ENCODE measurements at places on chromosomes 2 and 18.

GRCh38 chr2:26649992-26650712 is 9.0 kb upstream of the CIB4 start:
- no peak for DNase-seq

DNA sequence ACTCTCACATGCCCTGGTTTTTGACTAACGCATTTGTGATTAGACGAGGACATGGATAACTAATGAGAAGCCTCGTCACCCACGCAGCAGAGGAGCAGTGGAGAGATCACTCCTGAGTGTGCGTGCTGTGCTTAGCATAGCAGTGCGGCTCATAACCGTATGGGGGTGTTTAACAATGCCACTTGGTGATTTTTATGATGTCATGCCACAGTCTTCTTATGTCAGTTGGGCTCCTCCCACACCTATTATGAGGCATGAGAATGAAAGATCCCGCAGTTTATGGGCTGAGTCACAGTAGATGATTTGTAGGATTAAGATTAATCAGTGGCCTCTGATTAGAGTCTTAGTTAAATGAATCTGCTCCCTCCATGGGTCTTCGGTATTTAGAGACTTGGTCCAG is 2.5 kb upstream of the SMIM21 start:
- no peak for DNase-seq

- no peak for DNase-seq
Measured at GRCh38 chr2:170744248-170745002, 25.8 kb upstream of the ERICH2 start.

- peak; percentile 47 for DNase-seq
Measured at GRCh38 chr2:25790074-25790790, 88.1 kb downstream of the ASXL2 start.

DNA sequence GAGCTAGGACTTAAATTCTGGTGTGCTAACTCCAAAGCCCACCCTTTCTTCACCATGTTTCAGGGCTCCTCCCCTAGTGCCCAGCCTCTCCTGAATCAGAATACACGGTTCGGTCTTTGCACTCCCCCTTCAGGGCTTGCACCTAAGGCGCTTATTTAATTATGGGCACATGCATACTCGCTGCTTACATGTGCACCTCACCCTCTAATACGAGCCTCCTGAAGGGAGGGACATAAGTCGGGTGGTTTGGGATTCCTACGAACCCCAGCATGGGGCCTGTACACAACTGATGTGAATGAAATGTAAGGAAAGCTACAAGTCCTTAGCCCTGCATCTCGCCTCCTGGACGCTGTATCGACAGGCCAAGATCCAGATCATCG is 435 bp downstream of the IFT172 start:
- DNase-seq: no peak

DNA sequence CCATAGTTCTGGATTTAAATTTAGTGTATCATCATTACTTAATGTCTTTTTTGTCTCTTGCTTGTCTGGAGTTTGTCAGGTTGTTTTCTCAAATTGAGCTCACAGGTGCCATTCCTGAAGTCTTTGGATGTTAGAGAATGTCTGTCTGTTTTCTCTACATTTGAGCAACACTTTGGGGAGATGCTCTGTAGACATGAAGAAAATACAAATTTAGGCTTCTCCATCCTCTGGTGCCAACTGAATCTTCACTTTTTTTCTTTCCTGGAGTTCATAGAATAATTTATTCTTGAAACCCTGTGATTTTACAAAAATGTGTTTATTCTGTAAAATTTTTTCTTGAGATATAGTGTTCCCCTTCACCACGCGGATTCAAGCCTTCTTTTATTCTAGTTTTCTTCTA is 256.4 kb upstream of the HDAC4 start:
- no peak for DNase-seq

DNA sequence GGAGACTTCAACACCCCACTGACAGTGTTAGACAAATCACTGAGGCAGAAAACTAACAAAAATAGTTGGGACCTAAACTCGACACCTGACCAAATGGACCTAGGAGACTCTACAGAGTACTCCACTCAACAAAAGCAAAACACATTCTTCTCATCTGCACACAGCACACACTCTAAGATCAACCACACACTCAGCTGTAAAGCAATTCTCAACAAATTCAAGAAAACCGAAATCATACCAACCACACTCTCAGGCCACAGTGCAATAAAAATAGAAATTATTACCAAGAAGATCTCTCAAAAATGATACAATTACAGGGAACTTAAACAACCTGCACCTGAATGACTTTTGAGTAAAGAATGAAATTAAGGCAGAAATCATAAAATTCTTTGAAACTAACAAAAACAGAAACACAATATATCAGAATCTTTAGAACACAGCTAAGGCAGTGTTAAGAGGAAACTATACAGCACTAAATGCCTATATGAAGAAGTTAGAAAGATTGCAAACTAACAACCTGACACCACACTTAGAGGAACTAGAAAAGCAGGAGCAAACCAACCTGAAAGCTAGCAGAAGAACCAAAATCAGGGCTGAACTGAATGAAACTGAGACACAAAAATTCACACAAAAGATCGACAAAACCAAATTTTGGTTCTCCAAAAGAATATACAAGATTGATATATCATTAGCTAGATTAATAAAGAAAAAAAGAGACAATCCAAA is 46.3 kb downstream of the RTTN start:
- DNase-seq: no peak

- no peak for DNase-seq
Measured at GRCh38 chr2:144854596-144854995, 334.7 kb upstream of the ZEB2 start.

DNA sequence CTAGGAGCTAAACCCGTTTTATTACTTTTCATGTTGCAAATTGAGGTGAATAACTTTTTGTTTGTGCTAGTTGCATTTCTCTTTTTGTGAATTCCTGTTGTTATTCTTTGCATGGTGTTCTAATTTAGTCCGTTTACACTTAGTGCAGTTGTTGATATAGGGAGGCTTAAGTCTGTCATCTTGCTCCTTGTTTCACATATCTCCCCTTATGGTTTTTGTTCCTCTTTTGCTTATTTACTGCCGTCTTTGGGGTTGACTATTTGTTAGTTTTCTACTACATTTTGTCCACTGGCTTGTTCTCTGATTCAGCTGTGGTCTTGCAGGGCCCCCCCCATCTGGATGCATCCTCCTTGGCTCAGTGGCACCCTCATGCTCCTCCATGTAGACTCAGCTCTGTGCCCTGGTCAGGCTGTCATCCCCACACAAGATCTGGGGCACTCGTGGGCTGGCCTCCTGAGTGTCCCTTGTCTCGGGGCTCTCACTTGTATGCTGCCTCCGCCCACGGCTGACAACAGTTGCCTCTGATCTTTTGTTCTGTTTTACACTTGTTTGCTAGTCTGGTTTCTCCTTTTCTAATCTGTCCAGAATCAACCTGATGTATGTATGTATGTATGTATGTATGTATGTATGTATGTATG is 42.9 kb upstream of the ASB1 start:
- no peak for DNase-seq

DNA sequence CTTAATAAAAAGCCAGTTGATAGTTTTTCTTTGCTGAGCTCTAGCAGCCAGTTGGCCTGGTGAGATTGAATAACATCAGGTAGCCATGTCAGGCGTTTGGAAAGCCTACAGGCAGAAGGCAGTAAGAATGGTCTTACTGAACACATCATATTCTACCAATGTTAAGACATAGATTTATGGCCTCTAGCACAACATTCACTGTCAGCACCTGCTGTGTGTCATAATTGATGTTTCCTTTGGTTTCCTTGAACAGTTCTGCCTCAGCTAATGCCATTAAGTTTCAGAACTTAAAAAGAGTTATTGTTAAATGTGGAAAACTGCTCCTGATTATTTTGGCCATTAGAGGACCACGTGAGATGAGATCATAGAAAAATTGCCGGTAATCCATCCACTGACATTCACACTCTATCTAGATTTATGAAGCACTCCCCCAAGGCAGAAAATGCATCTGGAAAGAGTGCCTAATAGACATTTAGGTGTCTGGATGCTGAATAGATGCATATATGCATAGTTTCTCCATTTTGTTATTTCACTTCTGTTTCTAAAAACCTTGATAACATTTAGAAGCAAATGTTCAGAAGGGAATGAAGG is 434.7 kb downstream of the PTPRM start:
- DNase-seq: no peak

DNA sequence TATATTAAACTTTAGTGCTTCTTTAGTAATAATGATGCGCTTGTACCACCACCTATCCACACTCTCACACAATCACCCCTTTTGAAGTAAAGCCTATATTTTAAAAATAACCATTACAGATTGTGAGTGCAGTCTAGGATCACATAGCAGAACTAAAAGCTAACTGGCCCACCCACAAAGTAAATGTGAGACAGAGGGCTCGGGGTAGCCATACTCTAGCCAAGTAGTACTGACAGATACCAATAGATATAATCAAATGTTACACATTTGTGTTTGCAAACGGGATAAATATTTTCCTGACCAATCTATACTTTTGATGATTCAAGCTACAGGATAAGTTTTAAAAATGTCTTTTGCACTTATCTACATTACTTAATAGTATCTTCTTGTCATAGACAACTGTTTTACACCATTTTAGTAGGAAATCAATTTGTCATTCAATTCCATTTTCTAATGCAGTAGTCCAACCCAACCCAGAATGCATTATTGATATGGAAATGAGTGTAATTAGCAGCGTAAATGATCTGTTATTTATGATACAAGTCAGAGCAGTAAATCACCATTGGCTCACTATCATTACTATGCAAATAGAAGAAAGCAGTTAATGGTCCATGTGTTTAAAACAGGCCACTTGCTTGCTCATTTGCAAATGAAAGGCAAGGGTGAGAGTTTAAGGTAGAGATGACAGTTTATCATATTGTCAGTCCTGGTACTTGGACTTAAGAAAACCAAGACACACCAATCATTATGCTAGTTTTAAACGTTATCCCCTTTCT is 111.8 kb downstream of the ERBB4 start:
- no peak for DNase-seq

DNA sequence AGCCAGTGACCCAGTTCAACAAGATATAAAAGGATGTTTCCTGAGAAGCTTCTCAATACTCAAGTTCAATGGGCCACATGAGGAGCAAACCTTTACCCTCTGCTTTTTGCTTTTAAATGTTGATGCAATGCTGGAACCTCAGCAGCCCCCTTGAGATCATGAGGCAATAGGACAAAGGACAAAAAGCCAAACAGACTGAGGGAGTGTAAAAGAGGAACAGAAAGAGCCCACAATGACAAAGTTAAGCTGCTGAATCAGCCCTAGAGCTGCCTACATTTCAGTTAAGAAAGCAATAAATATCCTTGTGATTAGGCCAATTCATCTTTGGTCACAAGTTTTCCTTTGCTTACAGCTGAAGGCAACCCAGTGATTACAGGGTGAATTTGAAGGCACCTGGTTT is 76.9 kb downstream of the MRO start:
- DNase-seq: no peak

DNA sequence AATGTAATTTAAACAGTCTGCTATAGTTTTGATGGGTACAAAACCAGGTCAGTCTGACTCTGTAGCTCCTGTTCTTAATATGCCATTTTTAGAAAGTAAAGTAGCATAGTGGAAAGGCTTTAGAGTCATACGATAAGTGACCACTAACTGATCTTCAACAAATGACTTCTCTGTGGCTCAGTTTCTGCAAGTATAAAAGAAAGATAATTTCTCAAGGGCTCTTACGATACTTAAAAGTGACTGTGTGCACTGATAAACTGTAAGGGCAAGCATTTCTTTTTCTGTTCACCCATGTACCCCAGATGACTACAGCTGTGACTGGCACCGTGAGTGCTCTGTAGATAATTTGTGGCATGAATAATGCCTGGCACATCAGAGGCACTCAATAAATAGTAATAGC is 178.7 kb downstream of the LCLAT1 start:
- DNase-seq: no peak

- no peak for DNase-seq
Measured at GRCh38 chr2:62382757-62383156, 123.2 kb downstream of the TMEM17 start.

DNA sequence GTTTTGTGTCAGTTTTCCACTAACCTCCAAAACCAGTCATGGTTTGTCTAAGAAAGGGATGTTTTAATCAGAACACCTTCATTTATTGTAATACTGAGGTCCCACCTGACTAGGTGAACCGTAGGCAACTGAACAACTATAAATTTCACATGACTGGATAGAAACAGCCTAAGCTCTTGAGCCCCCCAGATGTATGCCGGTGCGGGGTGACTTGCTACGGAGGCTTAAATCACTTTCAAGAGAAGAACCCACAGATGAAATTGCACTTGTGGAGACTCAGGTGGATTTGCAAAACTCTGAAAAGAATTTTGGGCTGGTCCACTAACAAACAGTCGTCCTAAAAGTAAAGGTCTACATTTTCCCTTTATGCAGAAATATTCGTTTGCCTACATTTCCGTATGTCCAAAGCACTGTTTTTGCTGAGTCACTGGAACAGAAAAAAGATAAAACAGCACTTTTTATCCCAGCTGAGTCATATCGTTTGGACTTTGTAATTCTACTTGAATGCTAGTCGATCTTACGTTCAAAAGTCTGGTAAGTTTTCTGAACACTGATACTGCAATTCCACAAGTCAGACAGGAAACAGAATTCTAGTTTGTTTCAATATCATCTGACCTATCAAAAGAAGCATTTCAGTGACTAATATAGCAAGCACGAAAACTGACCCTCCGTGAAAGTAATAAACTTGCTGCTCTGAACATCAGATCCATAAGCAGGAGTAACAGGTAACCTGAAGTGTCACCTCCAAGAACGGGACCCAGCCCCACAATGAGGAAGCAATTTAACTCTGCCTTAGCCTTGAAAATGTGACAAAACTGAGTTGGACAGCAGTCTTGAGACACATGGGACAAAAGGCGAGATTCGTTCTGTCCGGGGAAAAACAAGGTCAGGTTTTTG is 18.1 kb downstream of the ZNF516 start:
- DNase-seq: no peak

DNA sequence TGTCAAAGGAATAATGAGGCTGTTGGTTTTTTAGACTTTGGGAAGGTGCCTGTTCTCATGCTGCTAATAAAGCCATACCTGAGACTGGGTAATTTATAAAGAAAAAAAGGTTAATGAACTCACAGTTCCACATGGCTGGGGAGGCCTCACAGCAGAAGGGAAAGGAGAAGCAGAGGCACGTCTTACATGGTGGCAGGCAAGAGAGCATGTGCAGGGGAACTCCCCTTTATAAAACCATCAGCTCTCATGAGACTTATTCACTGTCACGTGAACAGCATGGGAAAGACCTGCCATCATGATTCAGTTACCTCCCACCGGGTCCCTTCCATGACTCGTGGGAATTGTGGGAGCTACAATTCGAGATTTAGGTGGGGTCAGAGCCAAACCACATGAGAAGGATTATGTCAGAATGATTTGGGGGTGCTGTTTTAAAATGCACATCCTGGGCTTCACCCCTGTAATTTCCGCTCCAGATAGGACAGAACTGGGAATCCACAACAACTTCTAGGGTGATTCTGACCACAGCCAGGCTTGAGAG is 37.8 kb downstream of the TCF7L1 start:
- DNase-seq: no peak

GRCh38 chr2:46296216-46296839 is 879 bp upstream of the EPAS1 start:
- no peak for DNase-seq

- DNase-seq: no peak
Measured at GRCh38 chr18:55404136-55404830, 183.7 kb downstream of the TCF4 start.

GRCh38 chr2:219056896-219057708 is 3.6 kb downstream of the IHH start:
- DNase-seq: no peak
